C1 segment of cervical spinal cord (tissue), 14 donors: ENCODE measurements at places on chromosomes 7 and 10.

DNA sequence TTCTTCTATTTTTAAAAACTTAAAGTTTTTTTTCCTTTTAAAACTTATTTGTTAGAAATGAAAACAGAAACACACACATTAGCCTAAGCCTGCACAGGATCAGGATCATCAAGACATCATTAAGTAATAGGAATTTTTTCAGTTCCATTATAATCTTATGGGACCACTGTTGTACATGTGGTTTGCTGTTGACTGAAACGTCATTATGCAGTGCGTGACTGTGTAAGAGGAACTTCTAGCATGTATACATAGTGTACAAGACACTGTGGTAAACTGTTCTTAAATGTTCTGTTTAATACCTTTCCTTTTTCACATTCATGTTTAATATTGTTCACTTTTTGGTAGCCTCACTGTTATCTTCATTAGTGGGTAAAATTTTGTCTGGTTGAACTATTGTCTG, 12.1 kb downstream of the ENTPD7 start:
- DNase-seq, result no peak

- DNase-seq, result no peak
These were observed 6.2 kb upstream of the OTUD1 start for GRCh38 chr10:23432639-23433038.

GRCh38 chr10:28387140-28387539, 84.3 kb upstream of the MPP7 start:
- no peak for DNase-seq

DNA sequence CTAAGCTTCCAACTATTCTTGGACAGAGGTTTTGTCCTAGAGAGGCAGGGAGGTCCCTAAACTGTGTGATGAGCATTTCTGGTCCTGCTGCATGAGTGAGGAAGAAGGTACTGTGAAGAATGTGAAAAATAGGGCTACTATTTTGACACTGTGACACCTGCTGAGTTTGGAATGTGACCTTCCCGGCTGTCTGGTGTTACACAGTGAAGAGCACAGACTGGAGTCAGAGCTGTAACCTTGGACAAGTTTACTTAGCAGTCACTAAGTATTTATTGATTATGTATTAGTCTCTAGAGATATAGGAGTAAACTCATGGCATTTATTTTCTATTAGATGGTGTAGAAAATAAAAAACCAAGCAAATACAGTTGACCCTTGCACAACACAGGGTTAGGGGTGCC, 12.3 kb downstream of the GOLGA7B start:
- no peak for DNase-seq

DNA sequence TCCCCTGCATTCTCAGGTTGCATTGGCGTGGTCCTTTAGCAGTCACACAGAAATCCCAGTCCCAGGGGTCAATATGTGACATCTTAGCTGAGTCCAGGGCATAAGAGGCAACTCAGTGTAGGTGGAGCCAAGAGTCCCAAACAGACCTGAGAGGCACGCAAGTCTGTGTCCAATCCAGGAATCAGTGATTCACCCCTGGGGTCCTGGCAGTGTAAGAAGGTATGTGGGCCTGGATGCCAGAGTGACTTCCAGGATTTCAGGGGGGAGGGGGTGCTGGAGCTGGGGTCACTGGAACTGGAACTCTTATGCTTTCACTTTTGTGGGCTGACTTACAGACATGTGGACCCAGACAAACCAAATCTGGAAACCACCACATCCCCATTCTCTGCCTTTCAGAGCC, 26.8 kb downstream of the FRMPD2 start:
- no peak for DNase-seq

- DNase-seq, result no peak
These were observed 266.7 kb downstream of the PRKG1 start for GRCh38 chr10:51340845-51341610.

DNA sequence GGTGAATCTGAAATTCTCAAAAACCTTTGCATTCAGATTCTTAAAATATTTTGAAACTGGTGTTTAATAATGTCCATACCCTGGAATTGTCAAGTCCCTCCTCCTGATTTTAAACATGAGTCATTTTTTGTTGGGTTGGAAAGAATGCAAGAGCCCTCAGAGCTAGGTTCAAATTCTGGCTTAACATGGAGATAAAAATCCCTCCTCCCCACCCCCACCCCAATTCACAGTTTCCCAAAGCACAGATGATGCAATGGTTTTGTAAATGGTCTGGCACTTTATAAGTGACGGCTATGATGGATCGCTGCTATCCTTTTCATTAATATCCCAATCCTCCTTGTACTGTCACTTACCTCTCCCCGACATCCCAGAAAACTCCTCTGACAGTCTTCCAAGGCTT, 332.8 kb downstream of the PLXNA4 start:
- no peak for DNase-seq

DNA sequence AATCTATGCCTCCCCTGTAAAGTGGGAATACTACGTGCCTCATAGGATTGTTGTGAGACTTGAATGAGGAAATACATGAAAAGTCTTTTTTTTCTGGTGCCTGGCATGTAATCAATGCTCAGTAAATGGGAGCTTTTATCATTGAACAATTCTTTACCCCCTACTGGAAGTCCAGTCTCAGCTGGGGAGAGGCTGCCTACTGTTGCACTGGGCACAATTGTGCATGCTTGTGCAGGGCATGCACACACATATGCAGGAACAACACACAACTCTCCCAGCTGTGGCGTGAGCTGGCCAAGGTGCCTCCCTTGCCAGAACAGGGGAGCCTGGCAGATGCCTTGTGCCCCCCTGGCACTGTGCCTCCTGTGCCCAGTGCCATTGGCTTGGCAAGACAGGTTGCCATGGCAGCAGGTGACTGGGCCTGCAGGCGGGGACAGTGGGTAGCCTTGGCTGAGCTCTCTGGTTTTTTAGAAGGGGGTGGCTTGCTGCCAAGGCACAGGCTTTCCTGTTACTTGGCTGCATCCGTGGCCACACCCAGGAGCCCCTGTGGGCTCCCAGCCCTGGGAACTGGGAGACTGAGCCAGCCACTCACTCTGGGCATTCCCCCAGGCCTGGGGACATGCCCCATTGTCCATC, 16.1 kb upstream of the PALD1 start:
- peak; percentile 48 for DNase-seq

- DNase-seq, result no peak
These were observed 177.9 kb downstream of the PLXNA4 start for GRCh38 chr7:132398253-132398925.

DNA sequence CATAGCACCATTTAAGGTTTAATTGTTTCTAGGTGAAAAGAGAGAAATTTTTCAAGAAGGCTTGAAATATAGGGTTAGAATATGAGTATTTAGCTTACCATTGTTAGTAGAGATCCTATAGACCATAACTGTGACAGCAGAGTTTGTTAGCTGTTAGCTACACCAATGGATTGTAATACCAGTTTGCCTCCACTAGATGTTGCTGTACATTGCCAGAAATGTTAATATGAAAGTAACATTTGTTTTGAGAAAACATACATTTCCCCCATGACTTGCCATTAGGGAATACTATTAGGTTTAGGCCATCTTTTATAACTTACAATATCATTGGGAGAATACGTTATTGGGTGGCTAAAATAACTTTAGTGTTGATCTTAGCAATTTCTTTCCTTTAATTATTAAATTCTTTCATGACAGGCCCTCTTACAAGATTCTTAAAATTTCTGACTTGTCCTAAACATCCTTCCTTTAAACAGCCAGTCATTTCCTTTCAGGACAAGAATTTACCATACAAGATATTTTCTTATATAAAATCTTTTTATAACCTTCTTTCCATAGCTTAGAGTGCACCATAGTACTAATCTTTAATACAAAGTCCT, 39.5 kb downstream of the ZNF117 start:
- no peak for DNase-seq

DNA sequence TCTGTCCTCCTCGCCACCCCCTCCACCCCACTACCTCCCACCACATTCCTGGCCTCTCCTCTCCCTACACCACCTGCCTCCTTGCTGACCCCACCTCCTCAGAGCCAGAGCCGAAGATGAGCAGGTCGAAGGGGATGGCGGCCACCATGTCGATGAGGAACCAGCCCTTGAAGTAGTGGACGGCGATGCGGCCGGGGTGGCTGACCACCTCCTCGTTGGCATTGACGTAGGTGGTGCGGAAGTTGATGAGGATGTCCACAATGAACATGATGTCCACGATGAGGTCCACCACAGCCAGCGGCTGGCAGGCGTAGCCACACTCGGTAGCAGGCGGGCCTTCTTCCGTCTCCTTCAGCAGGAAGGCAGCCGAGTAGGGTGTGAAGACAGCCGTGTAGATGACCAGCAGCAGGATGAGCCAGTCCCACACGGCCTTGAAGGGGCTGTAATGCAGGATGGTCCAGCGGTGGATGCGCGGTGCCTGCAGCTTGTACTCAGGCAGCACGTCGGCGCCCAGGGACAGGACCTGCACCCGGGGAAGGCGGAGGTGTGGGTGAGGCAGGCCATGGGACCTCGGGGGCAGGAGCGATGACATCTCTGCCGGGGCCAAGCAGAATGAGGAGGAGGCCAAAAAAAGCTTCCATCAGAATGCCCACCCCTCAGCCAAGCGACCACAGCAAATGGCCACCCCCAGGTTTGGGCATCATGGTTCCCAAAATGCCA, 25.6 kb downstream of the KCNH2 start:
- DNase-seq, result no peak

- DNase-seq, result no peak
These were observed 38.2 kb upstream of the BET1 start for GRCh38 chr7:94042381-94042780.

DNA sequence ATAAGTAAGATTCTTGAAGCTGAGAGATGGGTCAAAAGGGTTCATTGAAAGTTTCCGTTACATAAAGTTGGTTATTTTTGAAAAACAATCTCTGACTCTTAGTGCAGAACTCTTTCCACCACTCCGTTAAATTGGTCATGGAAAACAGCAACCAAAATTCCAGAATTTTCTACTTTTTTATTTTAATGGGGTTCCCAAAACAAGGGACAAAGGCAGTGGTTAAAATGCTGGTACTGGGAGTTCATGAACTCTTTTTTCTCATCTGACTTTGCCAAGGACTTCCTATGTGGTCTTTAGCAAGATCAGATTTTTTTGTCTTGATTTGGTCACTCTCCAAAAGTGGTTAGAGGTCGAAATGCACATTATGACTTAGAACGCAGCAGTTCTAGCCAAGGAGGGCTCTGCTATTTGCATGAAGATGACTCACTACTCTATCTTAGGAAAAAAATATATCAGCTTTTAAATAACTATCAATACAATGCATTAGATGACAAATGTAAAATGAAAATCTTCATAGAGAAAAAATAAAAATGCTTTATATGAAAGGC, 145.7 kb downstream of the REEP3 start:
- DNase-seq, result no peak

GRCh38 chr7:55575098-55575497, 2.8 kb upstream of the VOPP1 start:
- no peak for DNase-seq

- no peak for DNase-seq
These were observed 63.3 kb downstream of the ZNF783 start for GRCh38 chr7:149325248-149325647.

- no peak for DNase-seq
These were observed 17.0 kb upstream of the GIMAP2 start for GRCh38 chr7:150668472-150668911.

DNA sequence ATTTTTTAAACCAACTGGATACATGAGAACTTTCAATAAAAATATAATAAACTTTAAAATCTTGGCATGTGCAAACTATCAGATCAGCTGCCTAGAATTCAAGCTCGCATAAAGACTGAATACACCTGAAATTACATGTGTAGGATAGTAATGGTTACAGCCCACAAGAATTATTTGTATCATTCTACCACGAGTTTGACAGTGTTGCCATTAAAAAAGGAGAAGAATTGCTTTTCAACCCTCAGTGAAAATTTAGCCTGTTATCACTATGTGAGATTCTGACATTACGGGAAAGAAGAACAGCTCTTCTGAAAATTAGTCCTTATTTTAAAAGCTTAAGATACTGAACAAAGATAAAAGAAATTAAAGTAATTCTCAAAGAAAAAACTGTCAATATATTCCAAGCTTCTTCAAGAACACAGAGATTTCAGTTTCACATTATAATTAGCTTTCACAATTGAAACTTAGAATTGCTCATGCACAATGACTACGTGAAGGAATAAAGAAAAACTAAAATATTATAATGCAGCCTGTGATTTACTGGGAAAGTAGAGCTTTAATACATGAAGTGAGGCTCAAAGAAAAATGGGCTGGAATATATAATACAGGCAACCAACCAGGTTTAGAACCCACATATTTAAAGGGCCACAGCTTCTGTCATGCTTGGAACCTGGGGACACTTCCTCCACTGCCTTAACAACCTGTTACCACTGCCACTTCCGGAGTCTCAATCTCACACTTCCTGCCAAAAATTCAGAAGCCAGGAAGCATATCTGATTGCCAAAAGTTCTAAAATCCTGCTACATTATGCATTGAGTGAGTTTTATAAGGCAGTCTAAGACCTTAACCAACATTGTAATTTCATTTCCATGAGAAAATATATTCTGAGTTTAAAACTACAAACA, 23.2 kb downstream of the TPK1 start:
- DNase-seq, result no peak

- no peak for DNase-seq
These were observed 7.5 kb downstream of the MRPL32 start for GRCh38 chr7:42939457-42940240.

DNA sequence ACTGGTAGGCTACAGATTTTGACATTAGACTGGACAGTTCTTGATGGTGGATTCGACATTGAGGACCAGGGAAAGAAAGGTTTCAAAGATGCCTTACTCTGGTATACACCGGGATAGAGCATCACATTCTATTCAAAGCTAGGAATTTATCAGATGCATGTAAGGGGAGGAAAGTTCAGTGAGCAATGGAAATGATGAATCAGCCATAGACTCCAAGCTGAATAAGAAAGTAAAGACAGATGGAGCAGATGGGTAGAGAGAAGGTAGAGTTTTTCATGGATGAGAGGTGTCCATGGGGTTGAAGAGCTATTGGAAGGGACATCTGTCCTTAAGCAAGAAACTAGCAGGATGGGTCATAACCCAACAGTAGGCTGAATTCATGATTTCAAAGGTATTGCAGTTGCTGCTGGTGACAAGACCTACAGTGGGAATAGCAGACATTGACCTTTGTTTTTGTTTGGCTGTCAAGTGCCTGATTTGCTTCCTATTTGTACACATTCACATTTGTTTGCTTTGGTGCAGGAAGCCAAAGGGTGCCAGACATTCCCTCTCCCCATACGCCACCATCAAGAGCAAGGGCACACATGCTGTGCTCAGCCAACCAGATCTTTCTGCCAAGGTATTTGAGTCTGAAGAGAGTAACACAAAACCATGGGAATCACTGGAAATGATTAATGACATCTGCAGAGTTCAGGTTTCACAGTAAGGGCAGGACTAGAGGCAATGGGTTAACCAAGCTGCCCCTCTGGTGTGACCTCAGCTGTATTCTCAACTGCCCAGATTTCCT, 8.6 kb upstream of the CACUL1 start:
- DNase-seq, result no peak

- no peak for DNase-seq
These were observed 61.4 kb downstream of the ABI1 start for GRCh38 chr10:26799342-26799741.

DNA sequence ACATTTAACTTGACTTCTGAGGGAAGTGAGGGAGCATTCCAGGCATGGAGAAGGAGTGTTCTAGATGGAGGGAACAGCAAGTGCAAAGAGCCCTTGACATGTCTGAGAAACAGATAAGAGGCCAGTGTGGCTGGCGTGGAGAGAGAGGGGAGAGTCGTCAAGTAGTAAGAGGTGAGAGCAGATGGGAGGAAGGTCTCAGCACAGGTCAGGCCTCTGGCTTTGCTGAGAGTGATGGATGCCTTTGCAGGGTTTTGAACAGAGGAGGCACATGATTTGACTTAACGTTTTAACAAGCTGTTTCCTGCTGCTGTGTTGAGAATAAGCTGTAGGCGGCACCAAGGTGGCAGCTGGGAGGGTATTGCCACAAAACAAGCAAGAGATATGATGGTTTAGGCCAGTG, 97.2 kb downstream of the KAT6B start:
- DNase-seq, result no peak

GRCh38 chr10:71266147-71266917, 52.7 kb upstream of the SLC29A3 start:
- DNase-seq, result no peak
